ENCODE measurements at places on chromosomes 11 and 22.

DNA sequence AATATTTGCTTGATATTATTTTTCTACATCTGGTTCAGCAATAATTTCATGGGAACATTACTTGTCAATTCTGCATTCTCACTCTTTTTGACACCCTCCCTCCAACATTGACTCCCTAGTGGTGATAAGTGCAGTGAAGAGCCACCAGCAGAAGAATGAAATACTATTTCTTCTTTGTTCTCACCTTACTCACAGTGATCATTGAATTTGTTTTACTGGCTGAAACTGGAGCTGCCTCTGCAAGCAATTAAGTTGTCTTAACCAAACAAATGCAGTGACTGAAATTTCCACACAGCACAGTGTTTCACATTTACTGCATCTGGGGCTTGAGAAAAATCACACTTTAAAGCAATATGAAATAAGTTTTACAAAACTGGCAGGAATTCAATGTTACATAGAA, 189.8 kb downstream of the JRKL start:
- no peak for DNase-seq

GRCh38 chr11:61118406-61118805, 16.1 kb downstream of the CD5 start:
- DNase-seq = no peak

- no peak for DNase-seq
These were observed 384.5 kb downstream of the AASDHPPT start for GRCh38 chr11:106461839-106462545.

GRCh38 chr22:32754413-32755041, 47.0 kb upstream of the TIMP3 start:
- DNase-seq = no peak

- no peak for DNase-seq
These were observed 66.8 kb upstream of the PHF21A start for GRCh38 chr11:46188017-46188416.

DNA sequence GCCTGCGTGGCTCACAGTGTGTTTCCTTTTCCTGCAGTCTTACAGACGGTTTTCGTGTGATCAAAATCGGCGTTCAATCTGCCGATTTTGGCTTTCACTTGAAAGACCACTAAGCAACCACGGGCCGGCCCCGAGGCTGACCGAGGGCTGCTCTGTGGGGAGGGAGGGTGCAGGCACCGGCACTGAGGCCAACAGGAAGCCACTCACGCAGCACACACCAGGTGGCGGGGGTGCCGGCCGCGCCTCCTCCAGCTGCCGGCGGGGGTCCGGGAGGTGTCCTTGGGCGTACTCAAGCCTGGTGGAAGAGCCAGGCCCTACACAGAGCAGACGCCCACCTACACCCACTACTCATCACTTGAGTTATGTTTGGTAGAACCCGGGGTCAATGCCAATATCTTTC, 14.3 kb downstream of the TOLLIP start:
- DNase-seq = no peak

DNA sequence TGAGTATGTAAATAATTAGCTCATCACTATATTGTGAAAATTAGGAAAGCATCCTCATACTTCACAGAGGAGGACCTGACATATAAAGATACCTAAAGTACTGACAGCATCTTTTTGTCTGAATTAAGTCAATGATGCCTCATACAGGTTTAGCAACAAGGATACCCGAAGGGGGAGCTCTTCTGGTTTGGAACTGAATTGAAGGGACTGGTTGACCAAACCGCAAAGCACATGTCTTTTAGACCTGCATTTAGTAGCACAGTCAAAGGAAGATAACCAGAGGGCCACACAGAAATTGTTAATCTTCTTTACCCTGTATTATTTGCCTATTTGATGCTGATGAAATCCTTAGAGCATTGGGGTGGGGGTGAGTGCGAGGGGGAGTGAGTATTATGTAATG, 12.9 kb upstream of the WT1 start:
- no peak for DNase-seq

DNA sequence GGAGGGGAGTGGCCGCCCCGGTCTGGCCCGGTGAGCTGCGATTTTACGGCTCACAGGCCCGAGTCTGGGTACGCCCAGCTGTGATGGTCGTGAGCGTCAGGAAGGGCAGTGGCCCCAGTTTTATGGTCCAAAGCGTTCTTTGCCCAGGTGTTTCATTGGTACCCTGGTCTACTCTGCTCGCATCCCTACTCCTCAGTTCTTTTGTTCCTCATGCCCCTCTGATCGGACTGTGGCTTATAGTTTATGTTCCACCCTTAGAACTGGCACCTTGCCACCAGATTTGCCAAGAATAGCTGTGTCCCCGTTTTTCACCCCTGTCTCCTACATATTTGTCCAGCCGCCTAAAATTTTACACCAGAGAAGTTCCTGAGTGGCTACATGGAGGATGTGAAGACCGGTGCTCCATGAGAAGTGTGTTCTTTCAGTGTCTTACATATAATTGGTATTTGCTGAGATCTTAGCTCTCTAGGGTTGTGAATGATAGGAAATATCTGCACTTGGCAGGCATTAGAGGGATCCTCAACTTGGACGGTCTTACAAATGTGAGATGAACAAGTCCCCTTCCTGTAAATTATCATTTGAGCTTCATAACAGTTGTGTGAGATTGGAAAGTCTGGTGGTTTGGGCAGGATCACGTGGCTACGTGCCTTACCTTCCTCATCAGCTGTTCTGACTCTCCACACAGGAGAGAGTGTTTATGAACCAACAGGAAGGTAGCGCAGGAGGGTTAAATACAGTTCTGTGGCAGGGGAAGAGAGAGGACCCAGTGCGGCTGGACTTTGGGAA, 1.1 kb downstream of the PANX1 start:
- DNase-seq = peak; percentile 69

- DNase-seq = no peak
These were observed 38.0 kb upstream of the PICALM start for GRCh38 chr11:86106916-86107315.

DNA sequence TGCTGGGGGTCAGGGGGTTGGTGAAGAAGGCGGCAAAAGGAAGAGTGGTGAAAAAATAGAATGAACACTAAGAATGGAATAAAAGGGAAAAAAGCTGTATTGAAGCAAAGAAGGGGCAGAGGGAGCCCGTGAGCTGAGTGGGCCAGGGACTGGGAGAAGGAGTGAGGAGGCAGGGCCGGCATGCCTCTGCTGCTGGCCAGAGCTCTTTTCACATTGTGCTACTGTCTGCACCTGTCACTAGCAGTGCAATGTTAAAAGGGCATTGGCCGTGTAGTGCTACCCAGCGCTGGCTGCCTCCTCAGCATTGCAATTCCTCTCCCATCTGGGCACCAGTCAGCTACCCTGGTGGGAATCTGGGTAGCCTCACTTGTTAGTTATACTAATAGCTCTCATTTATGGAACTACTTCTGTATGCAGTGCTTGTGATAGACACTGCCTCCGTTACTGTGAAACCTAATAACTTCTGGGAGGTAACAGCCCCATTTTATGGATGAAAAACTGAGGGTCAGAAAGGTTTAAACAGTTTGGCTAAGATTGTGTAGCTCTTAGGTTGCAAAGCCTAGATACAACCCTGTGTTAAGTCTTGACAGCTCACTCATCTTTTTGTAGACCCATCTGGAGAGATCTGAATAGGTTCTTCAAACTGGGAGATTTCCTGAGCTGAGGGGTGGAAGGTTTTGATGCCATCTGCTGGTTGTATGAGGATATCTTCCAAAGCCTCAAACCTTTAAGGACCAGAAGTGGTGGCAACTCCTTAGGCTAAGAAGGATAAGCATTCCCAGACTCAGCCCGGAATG, 8.5 kb downstream of the YPEL4 start:
- peak; percentile 39 for DNase-seq

GRCh38 chr11:107961480-107961879, 33.2 kb downstream of the RAB39A start:
- DNase-seq = no peak

DNA sequence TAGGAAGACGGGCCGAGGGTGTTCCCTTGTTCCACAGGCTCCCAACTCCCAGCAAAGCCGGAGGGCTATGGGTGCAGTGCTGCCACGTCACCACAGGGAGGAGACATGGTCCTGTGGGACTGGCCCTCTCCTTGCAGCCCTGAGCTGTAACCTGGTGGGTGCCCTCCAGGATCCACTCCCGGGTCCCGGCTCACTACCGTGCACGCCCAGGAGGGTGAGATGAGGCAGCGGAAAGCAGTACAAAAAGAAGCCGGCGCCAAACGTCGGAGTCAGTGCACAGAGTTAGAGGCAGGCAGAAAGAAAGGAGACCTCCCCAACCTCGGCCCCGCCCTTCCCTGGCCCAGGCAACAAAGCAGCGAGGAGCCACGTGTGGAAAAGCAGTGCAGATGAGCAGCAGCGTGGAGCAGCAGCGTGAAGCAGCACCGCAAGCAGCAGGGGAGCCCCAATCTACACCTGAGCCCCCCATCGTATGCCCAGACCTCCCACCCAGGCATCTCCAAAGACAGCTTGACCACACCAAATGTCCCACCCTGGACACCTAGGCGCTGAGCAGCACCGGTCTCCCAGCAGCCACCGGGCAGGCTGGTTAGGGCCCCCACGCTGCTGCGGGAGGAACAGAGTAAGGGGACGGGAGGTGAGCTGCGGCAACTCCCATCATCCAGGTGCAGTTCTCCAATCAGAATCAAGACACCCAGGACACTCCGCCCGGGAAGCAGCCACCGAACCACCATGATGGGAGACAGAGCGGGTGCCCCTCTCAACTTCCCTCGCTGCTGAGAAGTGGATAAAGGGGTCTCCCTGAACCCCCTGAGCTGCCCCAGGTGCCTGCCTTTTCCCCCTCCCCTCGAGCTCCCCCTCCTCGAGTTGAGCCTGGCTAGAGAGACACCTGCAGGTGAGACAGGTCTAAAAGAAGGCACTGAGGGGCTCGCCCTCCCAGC, 28.8 kb downstream of the IGSF9B start:
- DNase-seq = peak; percentile 83

DNA sequence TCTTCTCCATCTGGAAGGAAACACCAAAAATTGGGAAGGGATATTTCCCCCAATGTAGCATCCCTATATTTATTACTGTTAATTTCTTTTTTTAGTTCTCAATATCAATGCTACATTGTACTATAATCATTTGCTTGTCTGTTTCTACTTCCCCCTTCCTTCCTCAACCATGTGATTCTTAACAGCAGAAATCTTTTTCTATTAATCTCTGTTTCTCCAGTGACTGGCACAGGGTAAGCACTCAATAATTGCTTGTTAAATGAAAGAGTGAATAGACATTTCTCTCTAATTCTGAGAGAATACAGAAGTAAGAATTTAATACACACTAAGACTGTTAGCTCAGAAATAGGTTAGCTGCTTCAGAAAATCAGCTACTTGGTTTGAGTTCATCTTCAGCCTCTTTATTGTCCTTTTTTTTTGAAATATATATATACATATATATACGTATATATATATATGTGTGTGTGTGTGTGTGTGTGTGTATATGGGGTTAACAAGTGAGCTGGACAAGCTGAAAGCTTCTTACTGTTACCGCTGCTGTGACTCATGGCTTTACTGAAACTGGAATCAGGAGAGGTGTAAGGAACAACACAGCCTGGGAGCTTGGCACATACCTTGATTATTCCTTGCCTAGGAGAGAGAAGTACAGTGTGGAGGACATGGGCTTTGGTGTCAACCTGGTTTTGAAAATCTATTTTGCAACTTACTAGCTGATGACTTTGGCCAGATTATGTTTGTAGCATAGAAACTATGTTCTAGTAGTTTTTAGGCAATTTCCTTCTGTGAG, 26.2 kb upstream of the PDE3B start:
- no peak for DNase-seq

- DNase-seq = no peak
These were observed 32.4 kb upstream of the SCGB1D1 start for GRCh38 chr11:62157603-62158002.

GRCh38 chr11:1760351-1761109, 3.2 kb downstream of the CTSD start:
- DNase-seq = no peak

DNA sequence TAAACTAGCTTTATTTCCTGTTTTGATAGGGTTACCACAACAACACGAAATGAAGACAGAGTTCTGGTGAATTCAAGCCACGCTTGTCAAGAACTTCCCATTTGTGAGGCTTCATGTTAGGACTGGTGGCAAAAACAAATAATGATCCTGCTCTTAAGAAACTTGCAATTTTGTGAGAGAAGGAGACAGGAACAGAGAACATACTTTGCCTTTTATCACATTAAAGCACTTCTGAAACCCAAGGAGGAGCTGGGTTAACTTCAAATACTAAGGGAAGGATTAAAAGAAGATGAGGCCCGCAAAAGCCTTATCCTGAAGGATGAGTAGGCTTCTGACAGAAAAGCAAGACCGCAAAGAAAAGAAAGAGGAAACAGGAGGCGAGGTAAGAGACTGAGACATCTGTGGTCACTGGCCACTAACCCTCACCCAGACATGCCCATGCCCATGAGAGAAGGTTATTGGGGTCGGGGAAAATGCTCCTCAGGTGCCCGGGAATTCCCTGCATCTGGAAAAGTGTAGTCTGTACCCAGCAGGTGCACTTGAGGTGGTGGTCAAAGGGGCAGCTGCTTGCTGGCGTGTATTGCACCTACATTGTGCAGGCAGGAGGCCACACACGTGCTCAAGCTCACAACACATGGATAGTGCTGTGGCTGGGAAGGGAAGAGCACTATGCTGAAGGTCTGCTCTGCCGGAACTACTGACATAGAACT, 50.5 kb downstream of the MAPK1 start:
- DNase-seq = no peak

DNA sequence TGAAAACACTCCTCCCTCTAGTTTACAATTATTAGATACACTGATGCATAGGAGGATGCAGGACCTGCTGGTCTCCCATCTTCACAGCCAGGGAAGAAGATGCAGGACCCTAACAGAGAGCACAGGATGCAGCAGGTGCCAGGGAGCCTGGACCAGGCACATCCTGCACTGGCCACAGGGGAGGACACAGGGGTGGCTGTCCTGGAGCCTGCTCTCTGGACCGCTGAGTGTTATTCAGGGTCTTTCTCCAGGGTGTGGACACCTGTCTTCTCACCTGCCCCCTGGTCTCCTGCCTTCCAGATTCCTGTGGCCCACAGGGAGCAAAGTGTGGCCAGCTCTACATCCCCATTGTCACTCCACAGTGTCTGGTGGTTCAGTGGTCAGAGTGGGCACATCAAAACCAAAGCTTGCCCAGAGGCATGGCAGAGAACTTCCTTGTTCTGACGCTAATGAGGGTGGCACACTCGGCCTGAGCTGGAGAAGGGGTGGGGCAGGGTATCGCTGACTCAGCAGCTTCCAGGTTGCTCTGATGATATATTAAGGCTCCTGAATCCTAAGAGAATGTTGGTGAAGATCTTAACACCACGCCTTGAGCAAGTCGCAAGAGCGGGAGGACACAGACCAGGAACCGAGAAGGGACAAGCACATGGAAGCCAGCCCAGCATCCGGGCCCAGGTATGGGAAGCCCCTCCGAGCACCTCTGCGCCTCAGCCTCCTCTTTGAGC, at the start of gene APOBEC3A:
Gene APOBEC3A (plus strand): TSS at position 564 of the 725 bp plus-strand sequence. CDS start 83 bp downstream, at position 647.
- DNase-seq = no peak

DNA sequence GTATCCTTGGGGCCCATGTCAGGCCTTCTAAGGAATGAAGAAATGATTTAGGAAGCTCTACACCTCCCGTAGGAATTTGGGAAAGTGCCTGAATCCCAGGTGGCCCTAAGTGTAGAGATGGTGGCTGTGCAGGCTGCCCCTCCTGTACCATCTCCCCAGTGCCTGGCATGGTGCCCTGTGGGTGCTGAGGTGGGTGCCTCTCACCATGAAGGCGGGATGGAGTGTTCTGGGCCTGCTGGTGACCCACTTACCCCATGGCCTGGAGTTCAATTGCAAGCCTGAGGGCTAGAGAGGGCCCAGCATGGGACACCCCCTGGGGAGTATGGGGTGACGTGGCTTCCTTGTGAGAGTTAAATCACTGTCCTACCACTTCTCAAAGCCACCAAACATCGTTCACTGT, 19.8 kb downstream of the SAMM50 start:
- no peak for DNase-seq

GRCh38 chr11:112834277-112834755, 126.9 kb upstream of the NCAM1 start:
- no peak for DNase-seq

GRCh38 chr11:40162901-40163883, 1296.3 kb downstream of the LRRC4C start:
- no peak for DNase-seq

Measured in WTC11 (cell line).